ENCODE measurements at places on chromosomes 12 and 14. TPM values are rescaled to one million over a fixed set of nuclear protein-coding genes. Genes with fewer than 3 reads are reported as not detected.

TCTN1 gene
- total RNA-seq = 26.9 TPM

MGP gene
- 369 TPM for total RNA-seq

GRCh38 chr12:97229004-97229403 lies 233.6 kb upstream of the RMST start:
- DNase-seq = no peak

- no peak for DNase-seq
Observed at GRCh38 chr14:30998100-30998706, 27.2 kb upstream of the AP4S1 start.

- DNase-seq = no peak
Observed at GRCh38 chr12:47986832-47987231, 17.4 kb downstream of the COL2A1 start.

MUCL1 gene
- total RNA-seq = not detected

All from Right ventricle myocardium inferior (tissue), 1 donor.